ENCODE measurements at places on chromosomes 11 and 22.
A peak's percentile ranks its signal among the peaks of the same experiment; 100 is the strongest.

GRCh38 chr11:121520243-121521144 lies 67.7 kb upstream of the SORL1-AS1 start:
- DNase-seq, result no peak

DNA sequence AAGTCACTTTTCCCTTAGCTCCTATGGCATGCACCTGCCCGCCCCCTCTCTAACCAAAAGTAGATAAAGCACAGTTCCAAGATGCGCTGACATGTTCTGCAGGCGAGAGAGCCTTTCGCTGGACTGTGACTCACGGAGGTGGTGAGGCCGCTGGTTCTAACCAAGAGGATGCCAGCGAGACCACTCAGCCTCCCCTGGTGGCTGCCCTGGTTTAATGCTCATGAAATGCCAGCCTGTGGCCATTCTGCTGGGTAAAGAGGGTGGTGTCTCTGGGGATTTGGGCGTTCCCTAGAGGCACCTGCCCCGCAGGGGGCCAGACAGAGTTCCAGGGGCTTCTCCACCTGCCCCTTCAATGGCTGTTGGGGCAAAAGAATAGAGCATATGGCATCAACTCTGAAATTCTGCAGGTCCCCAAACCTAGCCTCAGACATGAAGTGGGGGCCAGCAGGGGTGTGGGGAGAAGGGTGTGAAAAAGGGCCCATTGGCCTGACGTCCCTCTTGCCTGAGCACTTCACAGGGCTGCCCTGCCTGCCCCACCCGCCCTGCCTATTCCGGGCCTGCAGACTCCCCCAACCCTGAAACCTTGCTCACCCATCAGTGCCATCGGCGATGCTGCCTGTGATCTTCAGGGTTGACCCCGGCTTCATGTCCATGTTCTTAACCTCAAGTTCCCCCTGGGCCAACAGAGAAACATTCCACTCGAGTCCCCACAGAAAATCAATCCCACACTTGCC lies 8.5 kb downstream of the LGALS2 start:
- DNase-seq, result no peak

DNA sequence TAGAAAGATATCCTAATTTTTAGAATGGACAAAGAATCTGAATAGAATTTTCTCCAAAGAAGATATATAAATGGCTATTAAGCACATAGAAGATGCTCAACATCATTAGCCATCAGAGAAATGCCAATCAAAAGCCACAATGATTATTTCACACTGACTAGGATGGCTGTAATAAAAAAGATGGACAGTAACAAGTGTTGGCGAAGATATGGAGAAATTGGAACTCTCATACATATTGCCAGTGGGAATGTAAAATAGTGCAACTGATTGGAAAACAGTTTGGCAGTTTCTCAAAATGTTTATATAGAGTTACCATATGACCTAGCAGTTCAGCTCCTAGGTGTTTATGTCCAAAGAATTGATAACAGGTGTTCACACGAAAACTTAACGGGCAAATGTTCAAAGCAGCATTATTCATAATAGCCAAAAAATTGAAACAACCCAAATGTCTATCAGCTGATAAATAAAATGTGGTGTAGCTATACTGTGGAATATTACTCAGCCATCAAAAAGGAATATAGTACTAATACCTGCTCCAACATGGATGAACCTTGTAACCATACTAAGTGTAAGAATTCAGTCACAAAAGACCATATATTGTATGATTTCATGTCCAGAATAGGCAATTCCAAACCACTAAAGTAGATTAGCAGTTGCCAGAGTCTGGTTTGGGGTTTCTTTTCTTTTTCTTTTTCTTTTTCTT lies 29.7 kb downstream of the ART5 start:
- DNase-seq, result no peak

DNA sequence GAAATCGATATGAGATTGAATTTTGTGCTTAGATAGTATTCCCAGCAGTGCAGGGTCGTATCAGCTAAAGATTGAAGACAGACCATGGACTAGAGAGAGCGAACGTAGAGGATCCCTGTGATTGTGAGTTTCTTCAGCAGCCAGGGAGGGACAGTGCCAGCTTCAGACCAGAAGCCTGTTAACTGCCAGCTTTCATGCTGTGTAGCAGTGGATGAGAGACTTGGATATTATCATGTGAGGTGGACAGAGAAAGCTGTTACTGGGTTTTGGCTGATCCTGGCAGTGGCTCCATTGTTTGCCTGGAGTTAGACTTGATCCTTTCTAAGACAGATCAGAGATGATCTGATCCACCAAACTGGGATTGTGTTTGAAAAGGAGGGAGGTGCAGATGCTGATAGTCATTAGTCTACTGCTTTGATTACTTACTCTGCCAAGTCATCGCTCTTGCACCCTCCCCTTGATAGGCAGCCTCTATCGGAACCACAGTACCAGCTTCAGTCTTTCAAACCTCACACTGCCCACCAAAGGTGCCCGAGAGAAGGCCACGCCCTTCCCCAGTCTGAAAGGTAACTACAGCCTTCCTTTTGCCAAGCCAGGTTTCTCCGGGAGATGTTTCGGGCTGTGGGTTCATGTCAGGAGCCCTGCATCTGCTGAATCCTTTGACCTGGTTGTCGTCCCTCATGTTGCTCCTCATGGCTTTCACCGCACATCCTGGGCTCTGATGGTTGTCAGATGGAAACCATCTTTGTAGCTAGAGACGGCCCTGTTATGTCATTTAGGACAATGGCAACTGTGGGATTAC lies 16.2 kb downstream of the MADD start:
- DNase-seq, result no peak

GRCh38 chr11:97742717-97743116 lies 1278.0 kb upstream of the CNTN5 start:
- DNase-seq, result no peak

GRCh38 chr11:103811870-103812455 lies 224.5 kb upstream of the DDI1 start:
- DNase-seq, result no peak

GRCh38 chr11:35554491-35555437 lies 29.3 kb upstream of the PAMR1 start:
- no peak for DNase-seq

- DNase-seq, result no peak
Measured at GRCh38 chr22:20569059-20570058, 61.9 kb downstream of the MED15 start.

DNA sequence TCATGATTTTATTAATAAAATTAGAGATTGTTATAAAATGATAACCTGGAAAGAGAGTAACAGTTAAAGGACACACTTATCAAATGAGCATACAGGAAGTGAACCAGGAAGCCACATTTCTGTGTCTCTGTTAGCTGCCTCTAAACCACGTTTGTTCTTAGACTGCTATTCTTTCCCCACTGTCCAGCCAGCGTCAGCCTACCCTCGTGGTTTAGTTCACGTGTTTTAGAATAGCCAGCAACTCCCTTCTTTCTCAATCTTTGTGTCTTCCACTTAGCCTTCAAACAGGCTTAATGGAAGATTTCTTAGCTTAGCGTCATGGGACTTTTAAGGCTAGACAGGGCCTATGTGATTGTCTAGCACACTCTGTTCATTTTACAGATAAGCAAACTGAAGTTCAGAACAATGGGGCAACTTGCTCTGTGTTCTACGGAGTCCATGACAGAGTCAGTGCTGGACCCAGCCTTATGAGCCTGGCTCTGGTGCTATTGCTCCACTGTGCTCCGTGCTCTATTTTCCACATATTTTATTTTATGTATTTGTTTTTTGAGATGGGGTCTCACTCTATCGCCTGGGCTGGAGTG lies 27.2 kb downstream of the GRAMD1B start:
- peak; percentile 24 for DNase-seq

- no peak for DNase-seq
Measured at GRCh38 chr22:46370584-46371291, 35.2 kb downstream of the TRMU start.

DNA sequence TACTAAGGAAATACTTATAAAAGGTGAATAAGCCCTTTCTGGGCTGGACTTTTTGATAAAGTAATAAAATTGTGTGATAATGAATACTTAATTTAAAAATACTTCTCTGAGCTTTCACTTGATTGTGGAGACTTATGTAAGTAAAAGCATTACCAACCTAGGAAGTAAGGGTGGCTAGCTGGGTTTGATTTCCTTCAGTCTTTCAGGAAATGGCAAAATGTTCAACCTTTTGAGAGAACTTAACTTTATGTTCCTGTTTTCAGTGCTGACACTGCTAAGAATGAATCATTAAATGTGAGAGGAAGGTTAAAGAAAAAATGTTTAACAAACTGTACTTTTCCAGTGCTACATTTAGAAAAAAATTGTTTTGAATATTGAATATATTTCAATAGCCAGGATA lies 900.3 kb downstream of the METTL15 start:
- no peak for DNase-seq

GRCh38 chr11:95760941-95761340 lies 28.6 kb downstream of the FAM76B start:
- no peak for DNase-seq

- DNase-seq, result no peak
Measured at GRCh38 chr11:132101881-132102280, 731.5 kb downstream of the NTM start.

- no peak for DNase-seq
Measured at GRCh38 chr11:128814856-128815705, 52.0 kb downstream of the KCNJ1 start.

GRCh38 chr11:57390535-57390934 lies at the start of gene PRG2:
Gene PRG2 (minus strand): TSS chr11:57390650. CDS start chr11:57389944, 706 bp downstream.
- no peak for DNase-seq

- no peak for DNase-seq
Measured at GRCh38 chr11:93686226-93686625, 24.7 kb downstream of the CEP295 start.

DNA sequence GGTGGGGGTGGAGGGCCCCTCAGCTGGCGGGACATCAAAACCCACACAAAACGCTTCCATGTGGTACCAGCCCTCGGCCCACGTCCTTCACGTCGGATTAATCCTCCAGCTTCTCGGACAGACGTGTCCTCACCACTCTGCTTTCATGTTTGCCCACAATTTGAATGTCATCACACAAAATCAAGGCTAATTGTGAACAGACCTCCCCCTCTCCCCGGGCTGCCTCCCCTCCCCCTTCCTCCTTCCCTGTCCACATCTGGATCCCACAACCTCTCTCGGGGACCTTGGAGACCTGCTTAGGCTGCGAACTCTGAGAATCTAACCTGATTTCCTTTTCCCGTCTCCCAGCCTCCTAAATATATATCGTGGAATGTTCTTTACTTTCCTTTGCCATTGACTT lies 262.9 kb downstream of the MN1 start:
- DNase-seq, result no peak

GRCh38 chr22:41661713-41662112 lies 27.0 kb downstream of the SNU13 start:
- DNase-seq, result no peak

DNA sequence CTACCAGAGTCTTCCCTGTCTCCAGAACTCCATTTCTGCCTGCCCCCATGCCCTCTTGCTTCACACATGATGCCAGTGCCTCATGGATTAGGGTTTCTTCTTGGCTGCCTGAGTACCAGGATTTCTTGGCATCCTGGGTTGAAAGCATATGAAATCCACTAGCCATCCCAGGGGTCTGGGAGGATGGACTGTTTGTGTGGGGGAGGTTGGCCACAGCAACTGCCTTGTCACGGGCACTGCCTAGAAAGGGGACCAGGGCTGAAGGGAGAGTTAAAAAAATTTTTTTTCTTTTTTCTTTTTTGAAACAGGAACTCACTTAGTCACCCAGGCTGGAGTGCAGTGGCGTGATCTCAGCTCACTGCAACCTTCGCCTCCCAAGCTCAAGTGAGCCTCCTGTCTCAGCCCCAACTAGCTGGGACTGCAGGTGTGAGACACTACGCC lies 4.2 kb downstream of the USP35 start:
- DNase-seq, result no peak

DNA sequence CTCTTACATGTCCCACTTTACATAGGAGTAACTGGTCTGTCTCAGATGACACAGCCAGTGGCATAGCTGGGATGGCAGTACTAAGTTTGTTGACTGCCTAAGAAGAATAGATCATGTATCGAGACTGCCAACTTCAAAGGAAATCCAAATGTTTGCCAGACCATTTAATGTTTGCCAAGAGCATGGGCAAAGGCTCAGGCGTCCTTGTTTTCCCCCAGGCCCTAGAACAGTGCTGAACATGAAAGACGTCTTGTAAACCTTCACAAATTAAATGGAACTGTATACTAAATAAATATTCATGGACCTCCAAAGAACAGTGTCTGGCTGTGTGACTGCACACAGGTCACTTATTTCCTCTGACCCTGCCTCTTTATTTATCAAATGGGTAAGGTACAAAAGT lies 234.7 kb upstream of the CCDC90B start:
- DNase-seq, result peak; percentile 35

- no peak for DNase-seq
Measured at GRCh38 chr11:70226183-70226582, 23.1 kb downstream of the FADD start.

- no peak for DNase-seq
Measured at GRCh38 chr11:120032766-120033390, 105.0 kb downstream of the TRIM29 start.

DNA sequence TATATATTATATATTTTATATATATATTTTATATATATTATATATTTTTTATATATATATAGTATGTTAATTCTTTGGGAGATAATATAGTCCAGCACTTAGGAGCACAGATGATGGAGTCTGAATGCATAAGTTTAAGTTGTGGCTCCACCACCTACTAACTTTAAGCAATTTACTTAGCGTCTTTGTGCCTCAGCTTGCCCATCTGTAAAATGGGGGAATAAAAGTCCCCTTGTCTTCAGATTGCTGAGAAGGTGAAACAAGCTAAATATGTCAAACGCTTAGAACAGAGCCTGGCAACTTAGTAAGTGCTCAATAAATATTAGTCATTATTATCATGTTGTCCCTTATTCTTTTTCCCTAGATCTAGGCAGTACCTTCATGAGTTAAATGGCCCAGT lies 27.5 kb downstream of the DSCAML1 start:
- DNase-seq, result no peak

GRCh38 chr11:131934006-131934405 lies 563.6 kb downstream of the NTM start:
- DNase-seq, result no peak

Data from putamen (tissue), 1 donor.